ENCODE measurements at places on chromosomes 1 and 21.

DNA sequence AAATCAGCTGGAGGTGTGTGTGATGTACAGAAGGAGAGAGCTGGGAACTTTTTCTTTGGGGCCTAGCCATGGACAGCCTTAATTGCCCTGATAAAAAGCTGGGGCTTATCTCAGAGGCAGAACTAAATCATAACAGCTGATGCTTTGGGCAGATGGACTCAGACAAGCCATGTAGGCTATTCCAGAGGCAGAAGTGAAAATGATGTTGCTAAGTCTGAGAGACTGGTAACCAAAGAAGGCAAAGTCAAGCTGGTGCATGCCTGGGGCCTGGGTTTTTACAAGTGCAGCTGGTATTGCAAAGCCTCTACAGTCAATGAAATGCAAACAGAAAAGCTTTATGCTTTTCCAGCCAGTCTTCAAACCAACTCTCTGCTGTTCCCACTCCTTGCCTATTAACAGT is 39.0 kb upstream of the LMX1A start:
- DNase-seq: no peak

DNA sequence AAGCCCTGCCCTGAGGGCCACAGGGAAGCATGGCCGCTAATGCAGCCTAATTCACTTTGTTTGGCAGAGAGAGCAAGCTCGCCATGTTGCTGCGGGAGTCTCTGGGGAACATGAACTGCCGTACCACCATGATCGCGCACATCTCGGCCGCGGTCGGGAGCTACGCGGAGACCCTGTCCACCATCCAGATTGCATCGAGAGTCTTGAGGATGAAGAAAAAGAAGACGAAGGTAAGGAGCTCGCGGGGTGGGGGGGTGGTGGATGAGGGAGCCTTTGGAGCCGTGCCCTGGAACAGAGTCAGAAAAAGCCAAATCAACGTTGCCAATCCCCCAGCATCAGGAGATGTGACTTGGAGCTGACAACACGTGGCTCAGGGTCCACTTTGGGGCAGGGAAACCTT is 529.4 kb downstream of the KIF26B start:
- DNase-seq: no peak

GRCh38 chr21:29870814-29871213 is 69.0 kb downstream of the GRIK1 start:
- DNase-seq: no peak

GRCh38 chr1:76234061-76234460 is 159.5 kb downstream of the ST6GALNAC3 start:
- no peak for DNase-seq

- no peak for DNase-seq
Measured at GRCh38 chr1:172906778-172907592, 143.8 kb downstream of the TNFSF18 start.

- no peak for DNase-seq
Measured at GRCh38 chr1:78440381-78440793, 50.4 kb upstream of the PTGFR start.

DNA sequence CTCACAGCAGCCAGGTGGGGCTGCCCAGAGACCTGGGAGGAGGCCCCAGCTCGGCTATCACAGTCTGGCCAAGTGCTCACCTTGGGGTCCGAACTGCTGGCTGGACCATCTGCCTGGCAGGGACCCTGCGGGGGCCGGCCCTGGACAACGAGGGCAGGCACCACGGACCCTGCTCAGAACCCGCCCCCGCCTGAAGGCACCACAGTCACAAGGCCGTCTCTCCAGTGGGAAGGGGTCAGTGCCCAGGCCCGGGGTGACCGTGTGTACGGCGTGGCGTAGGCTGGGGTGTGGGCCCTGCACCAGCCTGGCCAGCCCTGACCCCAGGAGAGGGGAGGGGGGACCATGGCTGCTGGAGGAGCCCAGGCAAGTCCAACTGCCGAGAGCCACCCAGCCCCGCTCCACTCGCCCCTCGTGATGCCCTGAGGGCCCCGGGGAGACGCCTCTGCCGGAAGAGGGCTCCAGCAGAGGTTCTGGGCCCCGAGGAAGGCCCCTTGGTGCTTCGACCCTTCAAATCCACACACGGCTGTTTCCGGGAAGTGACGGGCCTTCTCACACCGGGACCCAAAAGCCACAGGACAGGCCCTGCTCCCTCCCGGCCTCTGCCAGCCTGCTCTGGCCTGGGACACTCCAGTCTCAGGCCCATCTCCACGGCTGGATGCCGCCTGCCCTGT is 11.2 kb upstream of the RNF223 start:
- DNase-seq: no peak

- no peak for DNase-seq
Measured at GRCh38 chr1:44786138-44786840, 1.7 kb downstream of the BEST4 start.

DNA sequence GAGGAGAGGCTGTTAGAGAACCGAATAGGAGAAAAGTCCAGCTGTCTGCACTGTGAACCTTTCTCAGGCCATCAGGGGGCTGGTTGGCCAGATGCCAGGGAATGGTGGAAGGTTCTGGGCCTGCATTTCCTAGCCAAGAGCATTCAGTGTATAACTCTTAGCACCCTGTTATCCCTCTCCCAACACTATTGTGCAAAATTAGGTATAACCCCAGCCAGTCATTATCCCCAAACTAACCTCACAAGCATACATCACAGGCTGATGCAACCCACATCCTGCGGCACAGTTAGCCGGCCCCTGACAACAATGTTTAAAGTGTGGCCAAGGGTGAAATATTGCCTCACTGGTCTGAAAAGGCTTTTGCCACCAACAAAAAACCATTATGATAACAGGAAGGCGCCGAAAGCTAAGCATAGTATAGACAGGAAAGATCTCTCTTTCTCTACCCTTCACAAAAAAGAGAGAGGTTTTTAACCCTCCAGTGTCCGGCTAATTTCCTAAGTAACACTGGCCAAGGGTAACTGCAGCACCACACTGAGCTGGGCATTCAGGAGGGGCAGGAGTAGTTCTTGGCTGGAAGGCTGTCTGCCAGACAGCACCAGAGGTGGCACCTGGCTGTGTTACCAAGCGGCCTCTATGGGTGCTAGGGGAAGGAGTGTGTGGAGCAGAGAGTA is 77.3 kb upstream of the BCAR3 start:
- no peak for DNase-seq
